GM19239 (cell line): ENCODE measurements at places on chromosomes 7 and 10.

DNA sequence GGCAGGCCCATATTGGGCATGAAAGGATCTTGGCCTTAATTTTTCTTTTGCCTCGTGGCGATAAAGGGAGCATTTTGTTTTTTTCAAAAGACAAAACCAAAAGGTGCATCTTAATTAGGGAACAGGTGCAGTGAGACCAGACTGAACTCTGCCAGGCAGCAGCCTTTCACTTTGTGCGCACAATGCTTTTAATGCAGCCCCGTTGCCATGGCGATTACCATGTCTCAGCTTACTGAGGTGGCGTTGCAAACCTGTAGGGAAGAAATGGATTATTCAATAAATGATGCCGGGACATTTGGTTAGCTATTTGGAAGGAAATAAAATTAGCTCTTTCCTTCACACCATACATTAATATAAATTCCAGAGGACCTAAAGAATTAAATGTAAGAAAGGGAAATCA is 61.9 kb downstream of the MYL10 start:
- no peak for DNase-seq

DNA sequence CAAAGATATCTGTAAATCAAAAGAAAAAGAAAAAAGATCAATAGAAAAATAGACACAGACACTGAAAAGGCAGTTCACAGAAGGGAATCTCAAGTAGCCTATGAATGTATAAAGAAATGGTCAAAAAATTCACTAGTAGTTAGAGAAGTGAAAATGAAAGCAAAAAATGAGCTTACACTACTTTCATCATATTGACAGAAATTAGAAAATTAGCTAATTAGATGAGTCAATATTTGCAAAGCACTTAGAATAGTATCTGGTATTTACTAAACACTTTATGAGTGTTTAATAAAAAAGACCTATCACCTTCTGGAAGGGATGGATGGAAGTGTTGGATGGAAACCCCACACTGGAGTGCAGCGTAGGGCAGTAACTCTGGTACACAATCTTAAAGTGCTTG is 1.7 kb upstream of the CFAP58 start:
- no peak for DNase-seq

DNA sequence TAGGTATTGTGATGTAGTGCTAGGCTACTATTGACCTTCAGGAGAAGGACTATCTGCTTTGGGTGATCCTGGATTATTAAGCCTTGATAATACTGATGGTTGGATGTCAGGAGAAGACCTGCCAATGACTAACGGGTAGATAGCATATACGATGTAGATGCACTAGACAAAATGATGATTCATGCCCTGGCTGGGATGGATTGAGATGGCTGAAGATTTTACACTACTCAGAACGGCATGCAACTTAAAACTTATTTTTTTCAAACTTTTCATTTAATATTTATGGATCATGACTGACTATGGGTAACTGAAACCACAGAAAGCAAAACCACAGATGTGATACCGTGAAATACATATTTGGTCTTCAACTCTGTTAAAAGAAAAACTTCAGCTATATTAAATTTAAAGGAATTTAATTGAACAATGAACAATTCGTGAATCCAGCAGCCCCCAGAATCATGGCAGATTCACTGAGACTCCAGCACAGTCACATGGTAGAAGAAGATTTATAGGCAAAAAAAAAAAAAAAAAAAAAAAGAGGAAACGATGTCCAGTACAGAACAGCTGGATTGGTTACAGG is 124.6 kb upstream of the CDK13 start:
- DNase-seq = no peak

- no peak for DNase-seq
Observed at GRCh38 chr10:71437537-71438092, 40.9 kb downstream of the CDH23 start.

DNA sequence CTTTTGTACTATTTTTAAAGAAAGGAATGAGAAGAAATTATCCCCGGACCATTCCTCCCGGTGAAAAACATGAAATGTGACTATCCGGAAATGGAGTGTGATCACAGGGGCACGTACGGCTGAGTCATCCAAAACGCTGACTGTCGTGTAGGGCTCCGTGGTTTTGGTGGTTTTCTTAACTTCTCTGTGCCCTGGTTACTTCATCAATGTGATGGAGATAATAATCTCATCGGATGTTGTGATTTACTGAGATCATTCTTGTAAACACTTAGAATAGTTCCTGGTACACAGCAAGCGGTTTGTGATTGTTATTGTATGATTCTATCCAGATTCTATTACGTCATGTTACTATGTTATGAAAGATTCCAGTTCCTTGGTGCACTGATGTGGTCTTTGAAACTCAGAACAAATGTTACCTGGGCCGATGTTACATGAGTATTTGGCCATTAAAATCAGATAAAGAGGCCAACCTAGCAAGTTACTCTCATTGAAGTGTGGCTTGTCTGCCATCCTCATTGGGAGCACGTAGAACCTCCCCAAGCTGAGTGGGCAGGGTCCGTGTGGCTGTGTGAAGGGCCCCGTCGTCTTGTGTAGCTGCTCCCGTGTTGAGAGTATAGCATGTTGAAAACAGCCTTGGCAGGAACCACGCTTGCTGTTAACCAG is 99.5 kb downstream of the CAMK1D start:
- DNase-seq = peak; percentile 56

DNA sequence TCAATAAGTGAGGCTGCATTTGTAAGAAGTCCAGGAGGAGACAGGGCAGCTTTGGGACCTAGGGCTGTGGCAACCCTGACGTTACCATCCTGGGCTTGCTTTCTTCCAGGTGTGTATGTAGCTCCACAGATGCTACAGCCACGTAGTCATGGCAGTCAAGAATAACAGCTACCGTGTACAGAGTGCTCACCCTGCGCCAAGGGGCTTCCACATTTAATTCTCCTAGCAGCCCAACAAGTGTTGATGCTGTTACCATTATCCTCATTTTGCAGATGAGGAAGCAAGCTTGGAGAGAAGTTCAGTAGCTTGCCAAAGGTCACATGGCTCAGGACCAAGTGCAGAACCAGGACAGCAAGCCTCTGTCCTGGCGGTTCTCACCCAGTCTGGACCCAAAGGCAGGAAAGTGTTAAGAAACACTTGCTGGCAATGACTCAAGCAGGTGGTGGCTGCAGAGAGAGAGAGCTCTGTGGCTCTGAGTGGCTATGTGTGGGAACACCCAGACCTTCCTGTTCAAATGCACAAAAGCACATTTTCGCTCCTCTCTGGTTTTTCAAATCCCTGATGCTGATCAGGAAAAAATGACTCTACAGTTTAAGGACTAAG is 89.8 kb downstream of the CREM start:
- no peak for DNase-seq

DNA sequence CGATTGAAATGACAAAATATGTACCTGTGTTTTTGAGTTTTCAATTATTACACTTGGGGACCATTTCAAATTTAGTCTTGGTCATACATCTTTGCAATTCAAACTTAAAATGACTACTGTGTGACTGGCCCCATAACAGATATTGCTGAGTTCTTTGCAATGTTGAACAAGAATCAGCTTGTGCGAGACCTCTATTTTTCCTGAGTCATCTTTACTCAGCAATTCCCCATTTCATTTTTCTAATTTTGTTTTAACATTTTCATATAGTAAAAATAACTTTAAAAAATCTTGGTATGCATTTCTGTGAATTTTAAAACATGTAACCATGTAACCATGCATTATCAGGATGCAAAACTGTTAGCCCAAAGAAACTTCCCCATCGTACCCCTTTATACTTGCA is 678.1 kb downstream of the ANKRD7 start:
- DNase-seq = no peak

- no peak for DNase-seq
Observed at GRCh38 chr7:29253225-29253624, 58.6 kb downstream of the CHN2 start.

- DNase-seq = no peak
Observed at GRCh38 chr7:83065714-83066113, 97.0 kb downstream of the PCLO start.

- DNase-seq = no peak
Observed at GRCh38 chr7:16098585-16099179, 322.7 kb downstream of the CRPPA start.

- DNase-seq = no peak
Observed at GRCh38 chr7:77288676-77289320, 89.2 kb upstream of the FGL2 start.

GRCh38 chr10:57791546-57791945 is 476.1 kb downstream of the IPMK start:
- DNase-seq = no peak

DNA sequence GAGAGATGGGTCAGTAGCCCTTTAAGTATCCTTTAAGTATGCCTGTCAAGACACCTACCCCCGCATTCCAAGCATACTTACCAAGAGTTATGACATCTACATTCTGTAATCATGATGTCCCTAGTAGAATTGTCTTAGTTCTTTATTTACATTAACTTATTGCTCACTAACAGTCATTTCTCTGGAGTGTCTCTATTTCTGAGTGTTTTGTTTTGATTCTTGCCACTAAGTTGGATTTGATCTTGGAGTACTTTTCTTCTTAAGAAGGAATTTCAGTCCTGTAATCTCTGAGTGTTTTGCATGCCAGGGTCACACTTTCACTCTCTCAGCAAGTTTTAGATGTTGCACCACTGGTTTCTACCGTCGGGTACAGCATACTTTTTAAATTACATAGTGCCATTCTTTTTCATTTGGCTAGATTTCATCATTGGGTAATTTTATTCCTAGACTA is 1053.9 kb downstream of the KCNMA1 start:
- no peak for DNase-seq

- DNase-seq = no peak
Observed at GRCh38 chr7:33099154-33099940, 9.9 kb downstream of the RP9 start.

DNA sequence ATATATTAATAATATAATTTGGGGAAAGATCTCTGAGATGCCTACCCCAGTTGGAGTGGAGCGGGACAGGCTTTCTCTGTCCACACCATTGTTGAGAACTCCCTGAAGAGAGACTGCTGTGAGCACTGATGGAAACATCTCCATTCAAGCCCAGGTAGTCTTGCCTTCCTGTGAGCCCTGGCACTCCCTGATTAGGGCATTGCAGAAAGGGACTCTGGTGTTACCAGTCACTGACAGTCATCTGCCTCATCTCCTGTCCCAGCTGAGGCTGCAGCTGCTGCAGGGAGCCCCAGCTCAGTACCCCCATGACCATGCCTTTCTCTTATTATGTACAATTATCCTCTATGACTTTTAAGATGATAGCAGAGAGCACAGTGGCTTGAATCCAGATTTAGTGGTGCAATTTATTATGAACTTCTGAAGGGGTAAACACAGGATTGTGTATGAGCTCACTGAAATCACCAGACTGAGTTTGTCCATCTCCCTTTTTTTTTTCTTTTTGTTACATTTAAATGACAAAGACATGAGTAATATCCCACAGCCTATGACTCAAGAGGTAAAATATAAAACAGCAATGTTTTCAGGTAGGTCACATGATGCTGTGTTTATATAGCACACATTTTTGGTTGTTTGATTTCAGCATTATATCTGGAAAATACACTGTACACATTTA is 236.9 kb downstream of the SLC25A13 start:
- no peak for DNase-seq

GRCh38 chr7:55172881-55173609 is 154.2 kb downstream of the EGFR start:
- no peak for DNase-seq

DNA sequence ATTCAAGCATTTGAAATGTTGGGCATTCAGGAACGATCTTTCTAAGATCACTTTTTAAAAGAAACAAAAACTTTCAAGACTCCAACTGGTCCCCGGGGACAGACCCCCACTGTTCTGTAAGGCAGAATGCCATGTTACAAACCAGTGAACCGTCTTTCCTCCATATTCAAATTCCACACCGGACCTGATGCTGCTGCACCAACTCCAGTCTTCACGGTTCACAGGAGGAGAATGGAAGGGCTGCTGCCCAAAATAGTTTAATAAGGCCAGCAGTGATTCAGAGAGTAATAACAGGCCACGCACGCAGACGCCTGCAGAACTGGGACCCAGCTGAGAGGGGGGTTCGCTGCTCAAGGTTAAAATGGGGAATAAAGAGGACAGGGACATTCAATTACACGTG is 47.2 kb downstream of the OSBPL3 start:
- no peak for DNase-seq

DNA sequence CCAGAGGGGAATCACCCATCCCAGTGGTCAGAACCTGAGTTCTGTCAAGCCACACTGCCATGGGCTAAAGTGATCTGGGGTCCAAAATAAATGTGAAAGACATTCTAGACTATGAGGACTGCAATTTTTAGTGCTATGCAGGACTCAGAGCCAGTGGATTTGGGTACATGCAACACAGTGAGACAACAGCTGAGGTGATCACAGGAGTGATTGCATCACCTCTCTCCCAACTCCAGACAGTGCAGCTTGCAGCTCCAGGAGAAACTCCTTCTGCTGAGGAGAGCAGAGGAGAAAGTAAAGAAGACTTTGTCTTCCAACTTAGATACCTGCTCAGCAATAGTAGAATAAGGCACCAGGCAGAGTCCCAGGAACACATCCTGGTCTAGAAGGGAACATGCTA is 682.0 kb upstream of the POT1 start:
- DNase-seq = no peak

GRCh38 chr7:151875942-151876898 is 695 bp downstream of the PRKAG2 start:
- DNase-seq = peak; percentile 45

DNA sequence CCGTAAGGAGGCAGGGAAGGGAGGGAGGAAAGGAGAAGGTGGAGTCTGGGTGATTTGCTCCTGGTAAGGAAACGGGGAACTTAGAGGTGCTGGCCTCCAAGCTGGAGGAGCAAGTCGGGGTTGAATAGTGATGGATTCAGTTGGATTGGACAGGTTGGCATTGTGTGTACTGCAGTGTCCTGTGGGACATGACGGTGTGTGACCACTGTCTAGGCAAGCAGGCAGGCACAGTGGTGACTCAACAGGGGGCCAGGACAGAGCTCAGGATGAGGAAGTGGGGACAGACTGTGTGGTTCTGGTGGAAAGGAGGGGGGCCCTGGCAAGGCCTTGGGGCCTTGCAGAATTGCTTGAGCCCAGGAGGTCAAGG is 48.8 kb downstream of the COL26A1 start:
- DNase-seq = no peak

DNA sequence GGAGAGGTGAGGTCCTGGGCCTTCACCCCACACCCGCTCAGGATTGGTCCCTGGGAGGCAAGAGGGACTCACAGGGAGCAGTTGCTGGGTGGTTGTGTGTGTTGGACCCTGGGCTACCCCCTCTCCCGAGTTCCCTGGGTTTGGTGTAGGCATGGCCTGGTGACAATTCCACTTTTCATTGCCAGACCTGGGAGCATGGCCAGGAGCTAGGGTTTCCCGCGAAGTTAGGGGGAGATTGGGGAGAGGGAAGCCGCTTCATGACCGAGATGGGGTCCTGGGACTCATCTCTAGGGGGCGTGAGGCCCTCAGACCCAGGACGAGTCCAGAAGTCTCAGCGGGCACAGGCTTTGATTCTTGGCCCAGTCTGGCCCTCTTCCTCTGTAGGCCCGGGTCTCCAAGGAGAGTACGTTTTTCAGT is 606 bp downstream of the PALD1 start:
- no peak for DNase-seq

- no peak for DNase-seq
Observed at GRCh38 chr7:131219312-131220041, 108.2 kb upstream of the MKLN1 start.
